ENCODE measurements at places on chromosomes 6 and 20. TPM values are rescaled to one million over a fixed set of nuclear protein-coding genes. Genes with fewer than 3 reads are reported as not detected.

DNA sequence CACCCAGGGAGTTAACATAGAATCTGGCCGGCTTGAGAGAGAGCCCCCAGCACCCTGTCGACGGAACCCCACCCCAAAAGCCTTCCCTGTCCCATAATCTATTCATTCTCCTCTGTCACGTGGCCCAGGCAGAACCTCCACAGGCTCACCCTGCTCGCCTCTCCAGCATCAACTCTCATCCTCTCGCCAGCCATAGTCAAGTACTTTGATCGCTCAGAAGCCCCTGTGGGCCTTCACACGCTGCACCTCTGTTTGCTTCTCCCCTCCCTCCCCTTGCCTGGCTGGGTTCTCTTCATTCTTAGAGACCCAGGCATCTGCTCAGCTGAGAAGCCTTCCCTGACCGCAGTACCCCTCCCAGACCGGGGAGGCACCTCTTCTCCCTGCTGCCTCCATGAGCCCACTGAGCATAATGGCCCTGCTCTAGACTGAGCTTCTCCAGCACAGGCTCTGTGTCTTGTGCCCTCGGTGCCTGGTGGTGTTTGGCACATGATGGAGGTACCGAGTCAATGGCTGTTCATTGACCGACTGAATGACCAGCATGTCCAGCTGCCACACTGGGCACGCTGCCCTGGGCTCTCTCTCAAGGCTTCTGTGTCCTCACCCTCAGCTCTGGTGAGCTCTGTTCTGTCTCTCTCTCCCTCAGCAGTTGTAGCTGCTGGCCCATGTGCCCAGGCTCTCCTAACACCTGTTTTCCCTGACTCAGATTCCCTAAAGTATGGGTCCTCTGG lies 33.7 kb downstream of the PKIG start:
- no peak for DNase-seq

DNA sequence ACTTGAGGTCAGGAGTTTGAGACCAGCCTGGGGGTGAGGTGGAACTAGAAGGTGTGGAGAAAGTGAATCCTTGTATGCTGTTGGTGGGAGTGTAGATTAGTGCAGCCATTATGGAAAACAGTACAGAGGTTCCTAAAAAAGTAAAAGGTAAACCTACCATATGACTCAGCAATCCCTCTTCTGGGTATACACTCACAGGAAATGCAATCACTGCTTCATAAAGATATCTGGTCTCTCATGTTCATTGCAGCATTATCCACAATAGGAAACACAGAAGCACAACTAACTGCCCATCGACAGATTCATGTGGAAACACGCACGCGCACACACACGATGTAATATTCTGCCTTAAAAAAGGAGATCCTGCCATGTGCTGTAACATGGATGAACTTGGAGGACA lies 66.7 kb downstream of the CDC5L start:
- DNase-seq: no peak

DNA sequence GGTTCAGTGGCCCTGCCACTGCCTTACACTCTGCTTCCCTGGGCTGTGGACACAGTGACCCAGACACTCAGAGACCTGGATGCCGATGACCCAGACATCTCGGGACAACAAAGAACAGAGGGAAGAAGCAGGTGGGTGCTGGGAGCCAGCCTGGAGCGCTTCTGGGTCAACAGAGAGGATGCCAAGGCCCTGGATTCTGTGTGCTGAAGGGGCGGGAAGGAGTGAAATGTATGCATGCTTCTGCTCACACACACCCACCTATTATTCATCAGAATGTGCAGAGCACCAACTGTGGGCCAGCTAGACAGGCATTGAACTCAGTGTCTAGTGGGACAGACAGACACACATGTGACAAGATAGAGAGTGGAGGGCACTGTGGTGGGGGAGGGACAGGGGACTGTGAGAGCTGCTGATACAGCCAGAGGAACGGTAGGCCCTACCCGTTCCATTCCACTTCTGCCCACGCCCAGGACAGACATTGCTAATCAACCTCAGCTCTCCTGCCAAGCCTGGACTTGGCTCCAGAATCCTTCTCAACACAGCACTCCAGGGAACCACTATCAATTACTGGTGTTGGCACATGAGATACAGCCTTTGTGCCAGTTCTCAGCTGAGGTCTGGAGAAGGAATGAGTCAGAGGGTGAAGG lies 20.2 kb downstream of the KCNK15 start:
- no peak for DNase-seq

DNA sequence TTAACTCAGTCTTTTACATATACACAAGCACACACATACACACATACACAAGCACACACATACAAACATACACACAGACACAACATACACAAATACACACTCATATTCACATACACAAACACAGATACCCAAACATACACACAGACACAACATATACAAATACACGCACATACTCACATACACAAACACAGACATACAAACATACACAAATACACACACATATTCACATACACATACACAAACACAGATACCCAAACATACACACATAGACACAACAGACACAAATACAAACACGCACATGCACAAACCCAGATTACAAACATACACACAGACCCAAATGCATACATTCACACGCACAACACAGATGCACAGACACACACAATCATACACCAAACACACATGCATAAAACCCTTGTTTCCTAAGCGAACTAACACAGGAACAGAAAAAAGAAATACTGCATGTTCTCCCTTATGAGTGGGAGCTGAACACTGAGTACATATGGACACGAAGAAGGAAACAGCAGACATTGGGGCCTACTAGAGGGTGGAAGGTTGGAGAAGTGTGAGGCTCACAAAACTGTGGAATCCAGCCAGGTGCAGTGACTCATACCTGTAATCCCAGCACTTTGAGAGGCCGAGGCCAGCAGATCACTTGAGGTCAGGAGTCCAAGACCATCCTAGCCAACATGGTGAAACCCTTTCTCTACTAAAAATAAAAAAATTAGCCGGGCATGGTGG lies 34.2 kb downstream of the PIM1 start:
- no peak for DNase-seq

- no peak for DNase-seq
Observed at GRCh38 chr6:25842526-25842925, 10.7 kb upstream of the SLC17A1 start.

- DNase-seq: no peak
Observed at GRCh38 chr6:31851485-31851832, 11.2 kb downstream of the NEU1 start.

GRCh38 chr6:20777801-20778200 lies 243.5 kb downstream of the CDKAL1 start:
- no peak for DNase-seq

GRCh38 chr6:84139311-84139710 lies 88.1 kb downstream of the CEP162 start:
- DNase-seq: no peak

- no peak for DNase-seq
Observed at GRCh38 chr6:157261606-157262005, 61.7 kb downstream of the TMEM242 start.

GRCh38 chr6:6769466-6769865 lies 180.9 kb downstream of the LY86 start:
- no peak for DNase-seq

- no peak for DNase-seq
Observed at GRCh38 chr20:25196786-25197120, 1.2 kb downstream of the ENTPD6 start.

DNA sequence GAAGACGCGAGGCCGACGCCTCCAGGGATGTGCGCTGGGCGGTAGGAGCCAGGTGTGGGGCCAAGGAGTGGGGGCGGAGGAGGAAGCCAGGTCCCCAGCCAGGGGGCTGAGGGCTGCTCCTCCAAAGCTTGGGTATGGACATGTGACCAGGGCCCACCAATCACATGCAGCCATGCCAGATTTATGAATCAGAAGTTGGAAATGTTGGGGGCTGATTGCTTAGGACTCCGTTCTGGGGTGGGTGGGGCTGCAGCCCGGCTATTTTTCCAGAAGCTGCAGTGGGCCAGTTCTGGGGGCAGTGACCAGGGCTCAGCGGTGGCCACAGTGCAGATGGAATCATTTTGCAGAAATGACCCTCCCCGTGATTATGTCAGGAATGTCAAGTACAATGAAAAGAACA lies 96.0 kb downstream of the CEBPB start:
- DNase-seq: peak; percentile 52

The CLIC5 gene
- total RNA-seq: 0.20 TPM

The C4A gene
- 4.3 TPM for total RNA-seq

The BFSP1 gene
- total RNA-seq: 8.6 TPM

The TGM3 gene
- total RNA-seq: not detected
